Foreskin keratinocyte (primary cell): ENCODE measurements at places on chromosomes 7 and 10.

GRCh38 chr7:47719675-47720074 lies 137.8 kb upstream of the TNS3 start:
- no peak for DNase-seq

GRCh38 chr10:102208311-102209035 lies 17.6 kb upstream of the ELOVL3 start:
- DNase-seq: no peak

DNA sequence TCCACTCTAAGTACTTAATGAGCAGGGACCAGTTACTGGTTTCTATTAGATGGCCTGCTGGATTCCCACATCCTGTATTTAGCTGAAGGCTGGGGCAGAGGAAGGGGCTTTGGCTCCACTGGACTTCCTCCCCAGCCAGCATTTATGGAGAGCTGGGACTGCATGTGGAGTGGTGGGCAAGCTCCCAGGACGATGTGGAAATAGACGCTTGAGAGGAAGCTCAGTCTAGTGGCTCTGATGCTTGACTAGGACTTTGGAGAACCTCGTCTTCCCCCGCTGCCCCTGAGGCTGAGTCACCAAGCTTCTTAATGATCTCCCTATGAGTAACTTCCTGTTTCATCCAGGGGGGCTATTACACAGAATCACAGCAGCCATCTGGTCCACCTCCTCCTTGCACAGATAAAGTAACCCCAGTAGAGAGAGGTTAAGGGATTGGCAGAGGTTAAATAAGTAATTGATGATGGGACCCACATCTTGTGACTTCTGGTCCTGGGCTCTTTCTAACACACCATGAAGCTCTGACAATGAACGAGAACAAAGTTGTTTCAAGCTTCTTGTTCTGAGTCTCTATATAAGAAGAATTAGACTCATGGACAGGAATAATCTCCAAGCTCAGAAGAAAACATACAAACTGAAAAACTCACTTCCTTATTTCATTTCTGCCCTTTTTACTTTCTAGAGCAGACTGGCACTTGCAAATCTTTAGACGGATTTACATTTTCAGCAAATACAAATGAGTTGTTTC lies 126.2 kb downstream of the PRPF18 start:
- DNase-seq: peak; percentile 46

DNA sequence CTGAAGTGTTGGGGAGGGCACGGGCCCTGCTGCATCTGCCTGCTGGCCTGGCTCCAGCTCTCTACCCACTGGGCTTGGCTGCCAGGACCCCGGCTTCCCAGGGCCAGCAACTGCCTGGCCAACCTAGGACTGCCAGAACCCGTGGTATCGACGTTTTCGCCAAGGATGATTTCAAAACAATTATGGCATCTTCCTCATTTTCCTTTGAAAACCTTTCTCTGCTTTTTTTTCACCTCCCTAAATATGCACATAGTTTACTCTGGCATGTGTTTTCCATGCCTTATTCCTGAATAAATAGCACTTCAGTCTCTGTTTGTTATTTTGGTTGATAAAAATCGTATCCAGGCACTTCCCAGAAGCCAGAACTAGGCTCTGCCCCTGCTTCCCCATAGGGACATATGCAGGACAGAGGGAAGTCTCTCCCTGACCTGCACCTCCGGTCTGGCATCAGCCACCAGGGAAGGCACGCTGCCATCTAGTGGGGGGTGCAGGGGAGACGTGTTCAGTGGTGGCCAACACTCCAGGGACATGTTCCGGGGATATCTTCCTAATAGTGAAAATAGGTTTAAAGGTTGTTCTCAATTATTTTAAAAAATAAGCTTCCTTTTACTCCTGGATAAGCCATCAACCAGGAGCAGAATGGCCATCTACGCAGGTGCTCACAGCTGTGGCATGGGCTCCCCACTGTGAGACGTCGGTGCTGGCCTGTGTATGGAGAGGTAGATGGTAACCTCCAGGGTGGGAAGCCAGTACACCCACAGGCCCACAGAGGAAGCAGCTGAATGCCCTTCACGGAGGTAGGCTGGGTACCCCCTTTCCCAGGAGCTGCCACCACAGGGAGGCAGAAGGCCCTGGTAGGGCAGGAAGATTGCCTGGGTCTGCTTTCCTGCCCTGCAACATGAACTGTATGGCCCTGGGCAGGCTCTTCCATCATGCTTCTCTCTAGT lies 30.7 kb upstream of the ANTXRL start:
- DNase-seq: peak; percentile 4

DNA sequence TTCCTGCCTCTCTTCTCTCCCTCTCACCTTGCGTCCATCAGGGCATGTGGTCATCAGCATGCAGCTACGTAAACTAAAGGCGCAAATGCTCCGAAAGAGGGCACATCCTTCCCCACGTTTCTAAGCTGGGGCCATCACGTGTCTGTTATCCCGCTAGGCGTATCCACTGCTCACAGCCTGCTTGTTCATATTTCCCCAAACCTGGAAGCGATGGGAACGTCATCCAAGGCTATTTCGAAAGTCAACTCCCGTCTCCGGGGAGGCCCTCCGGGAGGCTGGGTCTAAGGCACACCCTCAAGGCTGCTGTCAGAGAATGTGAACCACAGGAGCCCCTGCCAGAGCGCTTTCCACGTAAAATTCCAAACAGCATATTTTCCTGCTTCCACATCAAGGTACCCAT lies 199.2 kb downstream of the DIP2C start:
- no peak for DNase-seq

- no peak for DNase-seq
These were observed 101.1 kb upstream of the TARP start for GRCh38 chr7:38374507-38374906.

DNA sequence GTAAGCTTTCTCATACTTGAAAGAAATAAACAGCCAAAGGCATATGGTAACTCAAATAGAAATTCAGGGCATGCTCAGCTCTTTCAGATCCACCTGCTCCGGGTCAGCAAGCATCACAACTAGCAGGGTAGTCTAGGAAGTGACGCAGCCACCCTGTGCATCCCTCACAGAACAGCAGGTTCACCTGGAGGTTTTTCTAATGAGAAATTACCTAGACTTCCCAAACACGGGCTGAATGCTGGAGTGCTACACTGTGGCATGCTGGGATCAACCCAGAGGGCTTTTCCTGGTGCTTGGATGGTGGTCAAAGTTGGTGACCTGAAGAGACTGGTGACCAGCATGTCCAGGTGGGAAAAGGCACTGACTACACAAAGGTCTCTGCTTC lies 66.8 kb upstream of the DNAJB6 start:
- DNase-seq: no peak

DNA sequence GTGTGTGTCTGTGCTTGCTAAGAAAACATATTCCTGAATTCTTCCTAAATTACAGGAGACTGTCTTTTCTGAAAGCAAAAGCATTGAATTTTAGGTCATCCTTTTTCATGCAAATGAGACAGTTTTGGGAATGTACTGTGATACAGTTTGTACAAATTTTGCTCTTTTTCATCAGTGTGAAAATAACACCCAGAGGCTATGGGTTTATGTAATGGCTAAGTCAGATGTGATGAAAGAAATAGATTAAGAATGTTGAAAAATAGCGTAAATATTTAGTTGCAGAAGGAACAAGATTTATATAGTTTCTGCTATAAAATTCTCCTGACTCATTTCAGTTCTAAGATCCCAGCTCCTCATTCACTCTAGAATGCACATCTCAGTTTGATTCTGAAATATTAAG lies 24.6 kb downstream of the POM121L12 start:
- no peak for DNase-seq

GRCh38 chr7:19312416-19312815 lies 167.2 kb upstream of the FERD3L start:
- no peak for DNase-seq

DNA sequence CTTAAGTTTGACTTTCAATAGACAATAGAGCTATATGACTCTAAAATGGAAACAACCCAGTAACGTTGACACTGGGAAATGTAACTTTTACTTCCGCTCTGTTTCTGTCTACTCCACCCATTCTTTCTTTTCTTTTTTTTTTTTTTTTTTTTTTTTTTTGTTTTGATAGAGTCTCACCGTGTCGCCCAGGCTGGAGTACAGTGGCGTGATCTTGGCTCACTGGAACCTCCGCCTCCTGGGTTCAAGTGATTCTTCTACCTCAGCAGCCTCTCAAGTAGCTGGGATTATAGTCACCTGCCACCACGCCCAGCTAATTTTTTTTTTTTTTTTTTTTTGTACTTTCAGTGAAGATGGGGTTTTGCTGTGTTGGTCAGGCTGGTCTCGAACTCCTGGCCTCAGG lies 13.9 kb downstream of the PRSS2 start:
- no peak for DNase-seq

- DNase-seq: peak; percentile 28
These were observed 439.6 kb downstream of the TNS3 start for GRCh38 chr7:47142169-47142866.

- DNase-seq: no peak
These were observed 83.3 kb upstream of the KLF6 start for GRCh38 chr10:3868271-3868664.

GRCh38 chr10:18439601-18440000 lies 211.8 kb downstream of the NSUN6 start:
- no peak for DNase-seq

GRCh38 chr7:129366-130221 lies 62.8 kb upstream of the FAM20C start:
- DNase-seq: no peak

DNA sequence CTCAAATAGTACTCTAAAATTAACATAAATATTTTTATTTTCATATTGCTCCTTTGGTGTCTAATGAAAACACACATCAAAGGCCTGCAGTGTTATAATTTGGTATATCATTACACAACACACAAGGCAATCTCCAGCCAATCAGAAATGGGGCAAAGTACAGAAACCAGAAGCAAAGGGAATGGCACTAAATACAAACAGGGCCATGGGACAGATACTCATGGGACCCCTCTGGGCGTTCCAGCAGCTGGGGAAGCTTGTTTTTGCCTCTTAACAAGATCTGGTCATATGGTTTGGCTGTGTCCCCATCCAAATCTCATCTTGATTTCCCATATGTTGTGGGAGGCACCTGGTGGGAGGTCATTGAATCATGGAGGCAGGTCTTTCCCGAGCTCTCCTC lies 551.8 kb upstream of the NRP1 start:
- DNase-seq: no peak
